C1 segment of cervical spinal cord (tissue), 14 donors: ENCODE measurements at places on chromosomes 5 and 9.

- DNase-seq: no peak
Measured at GRCh38 chr5:137207023-137207760, 291.9 kb downstream of the SPOCK1 start.

GRCh38 chr5:106399391-106399790, 1271.3 kb downstream of the EFNA5 start:
- no peak for DNase-seq

DNA sequence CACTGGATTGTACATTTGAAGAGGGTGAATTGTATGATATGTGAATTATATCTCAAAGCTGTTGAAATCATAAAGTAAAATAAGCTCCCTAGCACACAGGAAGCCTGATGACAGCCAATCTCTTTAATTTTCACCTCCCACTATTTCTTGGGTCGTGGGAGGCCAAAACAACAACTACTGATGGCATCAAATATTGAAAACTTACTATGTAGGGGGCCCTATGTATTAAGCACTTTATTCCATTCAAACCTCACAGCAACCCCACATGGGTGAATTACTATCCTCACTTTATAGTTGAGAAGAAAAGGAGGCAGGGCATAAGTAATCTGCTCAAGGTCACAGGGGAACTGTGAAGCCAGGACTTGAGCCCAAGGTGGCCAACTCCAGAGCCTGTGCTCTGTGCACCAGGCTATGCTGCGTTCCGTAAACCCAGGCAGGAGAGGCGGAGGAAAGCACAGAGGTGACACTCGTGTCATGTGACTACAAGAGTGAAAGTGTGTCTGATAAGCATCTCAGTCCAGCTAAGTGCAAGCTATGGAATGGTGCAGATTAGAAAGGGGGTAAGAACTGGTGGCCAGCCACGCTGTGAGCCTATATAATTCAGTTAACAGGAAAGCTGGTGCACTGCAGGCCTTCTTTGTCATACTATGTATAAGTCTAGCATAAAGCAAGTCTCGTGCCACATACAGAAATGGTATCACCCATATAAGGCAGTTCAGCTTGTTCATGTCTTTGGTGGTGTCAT, 221.0 kb downstream of the DCP2 start:
- no peak for DNase-seq

DNA sequence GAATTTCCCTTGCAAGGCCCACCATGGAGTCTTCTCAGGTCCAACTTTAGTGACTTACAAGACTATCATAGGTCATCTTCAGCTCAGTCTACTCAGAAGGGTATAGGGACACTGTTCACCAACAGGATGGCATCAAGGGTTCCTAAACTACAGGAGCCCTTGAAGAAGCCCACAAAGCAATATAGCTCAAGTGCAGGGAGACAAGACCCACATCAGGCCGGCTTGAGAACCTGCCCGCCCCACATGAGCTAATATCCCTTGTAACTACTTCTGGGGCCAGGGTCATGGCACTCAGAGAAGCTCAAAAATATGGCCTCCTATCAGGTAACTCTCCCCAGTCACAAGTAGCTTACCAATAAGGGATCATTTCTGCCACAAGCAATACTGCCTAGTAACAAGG, 249.9 kb downstream of the CDK5RAP2 start:
- no peak for DNase-seq

GRCh38 chr5:8773046-8773615, 772.7 kb downstream of the SEMA5A start:
- no peak for DNase-seq

DNA sequence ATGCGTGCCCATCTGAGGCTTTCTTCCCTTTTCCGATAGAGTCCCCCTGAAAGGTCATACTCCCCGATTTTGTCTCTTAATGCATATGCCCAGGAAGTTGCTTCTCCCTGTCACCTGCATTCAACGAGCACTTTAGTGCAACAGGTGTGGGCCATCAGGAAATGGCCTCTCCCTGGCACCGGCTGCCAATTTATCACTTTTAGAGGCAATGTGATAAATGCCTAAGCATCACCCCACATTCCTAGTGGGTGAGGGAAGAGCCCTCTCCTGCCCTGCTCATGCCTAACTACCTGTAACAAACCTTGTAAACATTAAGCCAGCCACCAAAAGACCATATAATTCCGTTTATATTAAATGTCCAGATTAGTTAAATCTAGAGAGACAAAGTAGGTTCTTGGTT, 1.1 kb upstream of the SNAPC3 start:
- no peak for DNase-seq

GRCh38 chr9:130732136-130732535, 38.6 kb downstream of the EXOSC2 start:
- DNase-seq: no peak

DNA sequence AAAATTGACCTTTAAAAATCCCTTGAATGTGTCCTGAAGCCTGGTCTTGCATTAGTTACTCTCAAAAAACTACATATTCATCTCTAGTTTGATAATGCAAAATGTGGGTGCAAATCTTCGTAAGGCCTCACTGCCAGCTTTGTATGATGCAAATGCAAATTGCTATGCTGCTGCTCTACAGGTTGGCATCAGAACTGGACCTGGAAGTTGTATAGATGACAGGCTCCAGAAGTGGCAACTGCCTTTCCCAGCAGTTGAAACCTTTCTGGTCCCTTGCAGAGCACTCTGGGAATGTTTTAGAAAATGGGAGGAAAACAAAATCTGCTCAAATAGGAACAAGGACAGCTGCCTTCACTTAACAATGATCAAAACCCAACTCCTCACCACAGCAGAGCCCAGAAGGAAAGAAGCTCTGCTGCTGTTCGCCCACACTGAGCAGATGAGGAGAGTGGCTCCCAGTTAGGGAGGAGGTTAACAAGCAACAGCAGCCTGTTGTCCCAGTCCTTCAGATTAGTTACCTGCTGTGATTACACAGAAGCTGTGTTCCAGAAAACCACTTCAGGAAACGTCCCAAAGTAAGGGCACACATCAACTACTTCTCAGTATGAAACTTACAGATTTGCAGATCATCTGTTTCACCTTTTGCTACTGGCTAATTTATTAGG, 93.5 kb downstream of the PLPP1 start:
- no peak for DNase-seq

DNA sequence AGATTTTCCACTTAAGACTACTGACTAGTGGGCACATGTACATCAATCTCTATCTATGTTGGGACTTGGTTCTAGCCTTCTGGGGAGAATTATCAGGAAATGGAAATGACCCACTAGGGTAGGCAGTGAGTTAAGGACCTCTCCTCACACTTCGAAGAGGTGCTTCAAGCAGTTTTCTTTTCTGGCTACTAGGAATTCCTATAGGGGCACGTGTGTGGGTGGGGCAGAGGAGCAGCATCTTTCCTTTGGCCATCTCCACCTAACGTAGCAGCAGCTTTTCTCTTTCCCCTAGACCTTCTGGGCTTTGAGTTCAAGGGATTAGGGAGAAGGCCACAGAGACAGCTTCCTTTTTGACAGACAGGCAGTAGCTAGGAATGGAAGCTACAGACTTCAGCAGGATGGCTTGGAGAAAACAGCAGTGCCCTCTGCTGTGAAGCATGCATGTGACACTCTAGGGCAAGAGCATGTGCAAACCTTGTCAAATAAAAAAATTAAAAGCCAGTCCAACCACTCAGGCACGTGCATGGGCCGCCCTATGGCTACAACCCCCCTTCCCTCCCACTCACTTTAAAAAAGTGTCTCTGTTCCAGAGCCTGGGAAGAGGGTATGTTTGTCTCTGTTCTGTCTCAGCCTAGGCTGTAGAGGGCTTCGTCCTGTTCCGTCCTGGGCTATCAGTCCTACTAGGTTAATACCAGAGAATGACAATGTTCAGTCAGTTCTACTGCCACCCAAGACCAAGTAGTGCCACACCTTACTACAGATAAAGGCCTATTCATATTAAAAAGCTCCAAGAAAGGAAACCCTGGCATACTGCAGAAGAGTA, 8.7 kb upstream of the GFRA3 start:
- no peak for DNase-seq

- no peak for DNase-seq
Measured at GRCh38 chr9:23160952-23161469, 665.0 kb downstream of the ELAVL2 start.

GRCh38 chr5:5103245-5103644, 36.9 kb upstream of the ADAMTS16 start:
- DNase-seq: no peak

DNA sequence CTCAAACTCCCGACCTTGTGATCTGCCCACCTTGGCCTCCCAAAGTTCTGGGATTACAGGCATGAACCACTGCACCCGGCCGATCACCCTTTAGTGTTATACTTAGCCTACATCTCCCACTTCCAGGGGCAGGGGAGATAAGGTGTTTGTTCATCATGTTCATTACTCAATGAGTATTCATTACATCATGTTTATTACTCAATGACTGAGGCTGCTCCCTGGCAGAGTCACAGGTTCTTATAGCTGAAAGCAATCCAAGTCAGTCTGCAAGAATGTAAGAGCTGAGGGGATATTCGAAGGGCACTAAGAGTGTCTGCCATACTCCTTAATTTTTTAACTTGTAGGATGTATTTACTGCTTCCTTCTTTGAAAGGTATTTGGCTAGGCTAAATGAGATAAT, 214.2 kb downstream of the SPATA31D1 start:
- DNase-seq: no peak

DNA sequence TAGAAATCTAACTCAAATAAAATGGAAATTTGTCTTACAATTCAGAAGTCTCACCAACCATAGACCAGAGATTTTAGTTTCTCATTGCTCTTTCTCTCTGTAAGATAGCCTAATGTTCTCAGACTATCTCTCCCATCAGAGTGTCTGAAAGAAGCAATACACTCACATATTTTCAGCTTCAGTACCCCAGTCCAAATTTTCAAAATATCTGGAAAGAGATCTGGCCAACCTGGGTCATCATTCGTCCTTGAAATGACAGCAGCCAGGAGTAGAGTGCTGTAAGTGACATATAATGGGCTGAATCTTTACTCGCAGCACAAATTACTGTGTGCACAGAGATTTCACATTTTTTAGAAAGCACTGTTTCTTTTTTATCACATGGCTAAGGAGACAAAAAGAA, 313.3 kb upstream of the PRR16 start:
- DNase-seq: no peak

DNA sequence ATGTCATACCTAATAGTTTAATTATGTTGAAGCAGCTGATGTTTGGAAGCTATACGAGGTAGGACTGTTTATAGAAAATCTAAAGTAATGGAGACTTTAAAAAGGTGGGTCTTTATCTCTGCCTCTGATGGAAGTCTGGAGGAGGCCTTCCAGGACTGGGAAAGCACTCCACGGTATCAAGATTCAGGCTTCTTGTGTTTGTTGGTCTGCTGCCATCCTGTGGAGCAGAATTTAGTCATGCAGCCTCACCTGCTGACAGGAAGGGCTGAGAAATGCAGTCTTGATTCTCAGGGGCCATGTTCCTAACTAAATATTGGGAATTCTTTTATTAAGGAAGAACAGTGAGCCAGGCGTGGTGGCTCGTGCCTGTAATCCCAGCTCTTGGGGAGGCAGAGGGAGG, 15.9 kb downstream of the SPDL1 start:
- no peak for DNase-seq

GRCh38 chr5:55134053-55134722, 25.8 kb upstream of the GPX8 start:
- DNase-seq: no peak
